ENCODE measurements at places on chromosomes 4 and X. TPM values are rescaled to one million over a fixed set of nuclear protein-coding genes. Genes with fewer than 3 reads are reported as not detected.

- no peak for DNase-seq
Measured at GRCh38 chr4:143344774-143345173, 8.1 kb downstream of the GAB1 start.

DNA sequence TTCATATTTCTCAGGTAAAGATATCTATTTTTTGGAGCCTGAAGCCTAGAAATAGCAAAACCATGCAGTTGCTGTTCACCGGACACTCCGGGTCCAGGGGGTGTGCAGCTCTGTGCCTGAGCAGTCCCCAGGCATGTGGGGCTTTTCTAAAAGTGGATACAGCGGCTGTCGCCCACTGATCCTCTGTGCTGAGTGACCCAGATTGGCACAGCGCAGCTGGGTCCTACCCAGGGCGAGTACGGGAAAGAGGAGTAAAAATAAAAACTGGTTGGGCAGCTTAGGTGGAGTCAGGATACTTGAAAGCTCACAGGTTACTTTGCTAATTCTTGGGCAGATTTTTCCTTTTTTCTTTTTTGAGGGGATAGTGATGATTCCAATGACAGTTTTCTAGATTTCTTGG, 118.8 kb downstream of the UCHL1 start:
- no peak for DNase-seq

- no peak for DNase-seq
Measured at GRCh38 chr4:36267486-36268268, 13.7 kb upstream of the DTHD1 start.

- no peak for DNase-seq
Measured at GRCh38 chrX:40290517-40290916, 192.8 kb upstream of the BCOR start.

GRCh38 chr4:150117094-150117493, 38.8 kb downstream of the DCLK2 start:
- peak; percentile 66 for DNase-seq

GRCh38 chr4:168475745-168476144, 4.5 kb downstream of the DDX60L start:
- DNase-seq, result peak; percentile 65

GRCh38 chrX:109373468-109373867, 108.4 kb downstream of the GUCY2F start:
- DNase-seq, result no peak

DNA sequence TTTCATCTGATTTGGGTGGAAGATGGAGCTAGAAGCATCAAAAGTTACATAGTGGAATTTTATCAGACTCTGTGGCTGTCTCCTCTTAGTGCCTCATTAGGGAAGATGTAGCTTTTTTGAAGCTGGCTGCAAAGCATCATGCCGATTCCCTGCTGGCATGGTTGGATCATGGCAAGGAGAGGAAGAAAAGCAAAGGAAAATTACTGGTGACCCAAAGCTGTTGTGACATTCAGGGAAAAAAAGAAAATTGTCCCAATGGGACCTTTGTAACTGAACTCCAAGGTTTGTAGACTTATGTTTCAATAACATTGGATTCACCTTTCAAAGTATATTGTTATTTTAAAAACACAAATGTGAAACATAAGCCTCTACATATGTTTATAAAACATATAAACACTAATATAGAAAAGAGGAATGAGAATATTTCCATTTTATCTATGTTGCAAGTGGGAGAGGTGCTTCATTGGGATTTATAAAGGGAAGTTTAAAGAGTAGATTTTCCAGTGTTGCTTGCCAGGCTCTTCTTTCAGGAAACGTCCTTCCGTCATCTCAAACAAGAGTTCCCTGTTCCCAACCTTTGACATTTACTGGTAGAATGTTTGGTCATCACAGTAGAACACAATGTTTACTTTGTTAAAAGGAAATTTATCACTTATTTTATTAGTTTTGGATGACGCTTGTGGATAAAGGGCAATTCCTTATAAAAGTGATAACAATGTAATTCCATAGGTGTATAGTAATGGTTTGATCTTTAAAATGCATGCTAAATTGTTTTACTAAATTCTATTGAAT, 190.1 kb upstream of the GPRIN3 start:
- no peak for DNase-seq

GRCh38 chr4:86530183-86530582, 63.9 kb upstream of the PTPN13 start:
- no peak for DNase-seq

- DNase-seq, result no peak
Measured at GRCh38 chrX:18490806-18491555, 65.6 kb downstream of the CDKL5 start.

- peak; percentile 32 for DNase-seq
Measured at GRCh38 chr4:48575964-48576363, 85.9 kb downstream of the ZAR1 start.

GRCh38 chr4:95191537-95191936, 357.2 kb downstream of the UNC5C start:
- DNase-seq, result no peak

DNA sequence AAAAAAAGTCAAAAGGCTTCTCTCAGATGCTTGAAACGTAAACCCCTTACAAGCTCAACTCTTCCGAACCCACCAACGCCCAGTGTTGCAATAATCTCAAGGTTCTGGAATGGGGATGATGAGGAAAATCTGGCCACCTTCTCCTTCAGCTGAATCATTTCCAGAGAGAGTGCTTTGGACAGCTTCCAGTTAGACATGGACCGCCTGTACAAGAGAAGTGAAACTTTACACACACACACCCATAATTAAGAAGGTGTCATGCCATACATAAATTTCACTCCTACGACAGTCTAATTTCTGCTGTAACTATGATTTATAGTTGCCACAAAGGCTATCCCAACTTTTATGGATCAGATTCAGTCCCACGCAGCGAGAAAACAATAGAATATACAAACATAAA, 72.3 kb downstream of the PRKG2 start:
- no peak for DNase-seq

- DNase-seq, result no peak
Measured at GRCh38 chr4:139554642-139554892, 1.5 kb downstream of the SETD7 start.

DNA sequence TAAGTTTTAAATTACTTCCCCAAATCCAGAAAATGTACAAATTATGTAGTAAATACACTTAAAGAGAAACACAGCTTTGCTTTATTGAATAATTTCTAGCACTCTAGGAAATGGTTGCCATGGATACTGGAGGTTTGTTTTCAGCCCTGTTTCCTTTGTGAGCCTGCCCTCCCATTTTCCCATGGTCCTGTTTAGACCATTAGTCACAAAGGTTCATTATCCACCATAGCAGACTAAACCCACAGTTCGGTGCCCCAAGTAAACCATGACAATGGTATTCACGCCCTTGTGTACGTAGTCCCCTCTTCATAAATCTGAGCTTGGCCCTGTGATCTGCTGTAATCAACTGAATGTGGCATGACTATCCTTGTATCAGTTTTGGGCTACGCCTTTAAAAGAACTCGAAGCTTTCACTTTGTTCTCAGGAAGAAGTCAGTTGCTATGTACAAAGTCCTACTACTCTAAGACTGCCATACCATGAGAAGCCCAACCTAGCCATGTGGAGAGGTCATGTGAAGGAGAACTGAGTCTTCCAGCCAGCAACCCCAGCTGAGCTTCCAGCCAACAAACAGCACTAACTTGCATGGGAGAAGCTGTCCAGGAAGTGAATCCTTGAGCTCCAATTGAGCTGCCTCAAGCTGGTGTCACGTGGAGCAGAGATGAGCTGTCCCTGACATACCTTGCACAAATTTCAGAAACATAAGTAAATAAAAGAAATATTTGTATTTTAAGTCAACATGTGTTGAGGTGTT, 300.4 kb downstream of the LDB2 start:
- DNase-seq, result peak; percentile 94

GRCh38 chr4:80173401-80173800, 23.9 kb upstream of the PRDM8 start:
- DNase-seq, result peak; percentile 83

DNA sequence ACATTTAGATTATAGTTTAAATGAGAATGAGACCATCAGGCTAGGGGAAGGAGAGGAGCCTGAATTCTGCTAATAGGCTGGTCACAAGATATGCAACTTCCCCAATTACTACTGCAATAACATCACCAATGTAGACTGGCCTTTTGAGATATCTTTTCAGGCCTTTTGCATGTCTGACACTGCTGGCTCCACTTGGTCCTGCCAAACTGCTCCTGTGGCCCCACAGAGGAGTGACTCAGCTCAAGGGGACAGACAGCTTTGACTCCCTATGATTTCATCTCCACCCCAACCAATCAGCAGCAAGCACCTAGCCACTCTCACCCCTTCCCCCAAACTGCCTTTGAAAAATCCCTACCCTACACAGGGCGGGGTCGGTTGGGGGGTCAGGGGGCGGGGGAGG, 22.8 kb downstream of the GPRIN3 start:
- peak; percentile 37 for DNase-seq

DNA sequence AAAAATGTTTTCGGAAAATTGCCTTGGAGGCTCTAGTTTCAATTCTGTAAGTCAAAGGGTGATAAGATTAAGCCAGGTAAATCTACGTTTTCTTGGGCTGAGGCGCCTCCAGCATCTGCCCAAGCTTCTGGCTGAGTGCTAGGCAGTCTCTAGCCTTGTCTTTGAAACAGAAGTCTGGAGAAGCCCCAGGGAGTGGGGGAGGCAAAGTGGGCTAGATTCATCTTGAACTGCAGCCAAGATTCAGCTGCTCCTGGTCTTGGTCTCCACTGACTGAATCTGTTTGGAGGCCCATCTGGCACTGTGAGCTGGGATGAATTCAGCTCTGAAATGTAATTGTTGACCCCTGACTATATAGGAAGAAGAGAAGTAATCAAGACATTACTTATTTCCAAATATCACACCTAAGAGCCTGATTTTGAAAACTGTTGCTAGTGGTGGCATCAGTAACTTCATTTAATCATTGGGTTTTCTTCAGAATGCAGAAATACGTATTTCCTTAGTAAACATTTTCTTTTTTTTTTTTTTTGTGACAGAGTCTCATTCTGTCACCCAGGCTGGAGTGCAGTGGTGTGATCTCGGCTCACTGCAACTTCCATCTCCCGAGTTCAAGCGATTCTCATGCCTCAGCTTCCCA, 187.3 kb upstream of the LEF1 start:
- no peak for DNase-seq

USP17L17 gene
- not detected for total RNA-seq

CXXC4 gene
- total RNA-seq, result not detected

ENPEP gene
- 0.15 TPM for total RNA-seq

All from M059J (cell line).